ENCODE measurements at places on chromosomes 7 and 10.
A peak's percentile ranks its signal among the peaks of the same experiment; 100 is the strongest.

DNA sequence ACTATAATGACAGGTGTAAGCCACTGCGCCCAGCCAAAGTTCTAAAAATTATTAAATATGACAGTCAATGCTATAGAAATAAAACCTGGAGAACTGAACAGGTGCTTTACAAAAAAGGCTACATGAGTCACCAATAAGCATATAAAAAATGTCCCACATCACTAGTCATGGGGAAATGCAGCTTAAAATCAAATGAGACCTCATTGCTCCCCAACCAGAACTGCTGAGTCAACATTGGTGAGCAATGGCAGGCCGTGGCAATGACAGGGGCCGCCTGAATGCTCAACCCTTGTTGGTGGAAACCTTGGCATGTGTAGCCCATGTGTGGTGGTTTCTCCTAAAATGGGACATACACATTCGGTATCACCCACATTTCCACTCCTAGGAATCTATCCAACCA lies 352.3 kb upstream of the KLF6 start:
- DNase-seq = no peak

DNA sequence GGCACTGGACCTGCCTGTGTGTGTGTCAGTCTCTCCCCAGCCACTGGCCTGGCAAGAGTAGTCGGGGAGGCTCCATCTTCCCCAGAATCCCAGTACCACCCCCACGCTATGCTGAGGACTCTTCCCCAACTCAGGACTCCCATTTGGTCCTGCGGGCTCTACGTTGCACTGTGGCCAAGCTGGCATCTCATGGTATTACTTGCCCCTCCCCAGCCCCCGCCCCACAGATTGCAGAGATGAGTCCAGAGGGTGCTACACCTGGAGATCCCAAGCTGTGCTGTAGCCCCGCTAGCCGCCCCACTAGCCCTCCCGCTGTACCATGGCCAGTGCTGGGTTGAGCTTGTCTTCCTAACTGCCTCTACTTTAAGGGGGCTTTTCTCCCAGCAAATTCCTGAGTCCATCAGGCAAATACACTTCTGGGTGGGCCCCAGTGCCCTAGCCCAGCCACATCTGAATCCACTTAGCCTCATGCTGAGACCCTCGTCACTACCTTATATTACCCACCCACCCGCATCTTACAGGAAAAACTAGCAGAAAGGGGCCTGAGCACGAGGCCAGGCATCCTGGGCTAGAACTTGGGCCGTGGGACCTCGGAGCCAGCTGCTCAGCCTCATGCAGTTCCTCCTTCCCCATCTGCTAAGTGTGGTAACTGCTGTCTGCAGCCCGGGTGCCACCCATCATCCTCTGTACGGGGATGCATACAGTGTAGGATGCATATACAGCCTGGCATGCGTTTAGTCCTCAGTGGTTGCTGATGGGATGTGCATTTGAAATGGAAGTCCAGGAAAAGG lies 65.8 kb upstream of the CACUL1 start:
- DNase-seq = no peak

- no peak for DNase-seq
Measured at GRCh38 chr7:22730921-22731654, 4.1 kb downstream of the IL6 start.

GRCh38 chr7:134414109-134414508 lies 44.8 kb downstream of the AKR1B1 start:
- DNase-seq = no peak

DNA sequence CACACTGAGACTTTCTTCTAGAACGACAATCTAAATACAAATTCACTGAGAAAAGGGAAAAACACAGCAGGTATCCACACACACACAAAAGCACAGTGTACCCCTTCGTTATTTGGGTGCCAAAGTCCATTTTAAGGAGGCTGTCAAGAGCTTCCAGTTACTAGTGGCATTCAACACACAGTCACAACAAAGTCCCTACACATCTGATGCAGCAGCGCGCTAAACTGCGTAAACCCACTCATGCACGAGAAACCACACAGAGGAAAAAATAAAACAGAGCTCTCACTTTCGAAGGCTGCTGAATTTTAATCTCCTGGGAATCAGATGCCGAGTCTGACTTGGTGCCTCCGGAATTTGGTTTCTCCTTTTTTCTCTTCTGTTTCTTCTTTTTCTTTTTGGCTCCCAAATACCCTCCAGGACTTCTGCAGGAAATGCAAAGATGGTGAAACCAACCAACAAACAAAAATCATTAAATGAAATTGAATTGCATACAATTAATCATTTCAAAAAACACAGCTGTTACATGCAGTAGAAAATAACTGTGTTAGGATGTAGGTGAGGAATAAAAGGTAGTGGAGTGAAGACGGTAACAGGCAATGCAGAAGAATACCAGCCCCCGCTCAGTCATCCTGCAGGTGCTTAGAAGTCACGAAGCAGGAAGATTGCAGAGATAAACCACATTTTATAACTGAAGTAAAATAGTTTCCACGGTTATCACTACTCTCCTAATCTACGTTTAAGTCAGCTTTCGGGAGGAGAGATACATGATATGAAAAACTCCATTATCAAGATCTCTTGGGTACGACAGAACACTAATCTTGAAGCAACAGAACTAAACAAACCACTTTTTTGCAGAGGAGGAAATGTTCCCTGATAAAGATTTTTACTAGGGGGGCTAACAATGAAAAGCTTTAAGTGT lies 27.1 kb downstream of the NMT2 start:
- peak; percentile 25 for DNase-seq

All from activated CD4-positive, alpha-beta T cell treated with anti-CD3 and anti-CD28 coated beads, Interleukin-2, amount 50 U/mL, for 24 hours (primary cell).